Stimulated activated CD8-positive, alpha-beta memory T cell treated with anti-CD3 and anti-CD28 coated beads, Interleukin-4, amount 100 ng/mL, for 48 hours (primary cell): ENCODE measurements at places on chromosomes 5 and 9.

DNA sequence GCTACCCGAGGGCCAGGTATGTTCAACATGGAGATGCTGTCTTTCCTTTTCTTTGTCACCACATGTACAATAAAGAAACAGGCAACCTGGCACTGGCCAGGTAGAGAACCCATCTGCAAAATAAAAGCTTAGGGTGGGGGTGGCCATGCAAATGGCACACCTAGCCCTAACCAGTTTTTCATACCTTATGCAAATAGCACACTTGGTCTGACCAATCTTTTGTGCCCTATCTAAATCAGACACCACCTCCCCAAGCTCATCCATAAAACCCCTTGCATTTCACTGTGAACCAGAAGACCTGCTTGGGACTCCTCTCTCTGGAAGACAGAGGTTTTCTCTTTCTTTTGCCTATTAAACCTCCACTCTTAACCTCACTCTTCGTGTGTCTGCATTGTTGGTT lies 33.9 kb downstream of the JAKMIP2 start:
- no peak for DNase-seq

- DNase-seq, result no peak
Measured at GRCh38 chr5:158255609-158256008, 396.7 kb upstream of the CLINT1 start.

DNA sequence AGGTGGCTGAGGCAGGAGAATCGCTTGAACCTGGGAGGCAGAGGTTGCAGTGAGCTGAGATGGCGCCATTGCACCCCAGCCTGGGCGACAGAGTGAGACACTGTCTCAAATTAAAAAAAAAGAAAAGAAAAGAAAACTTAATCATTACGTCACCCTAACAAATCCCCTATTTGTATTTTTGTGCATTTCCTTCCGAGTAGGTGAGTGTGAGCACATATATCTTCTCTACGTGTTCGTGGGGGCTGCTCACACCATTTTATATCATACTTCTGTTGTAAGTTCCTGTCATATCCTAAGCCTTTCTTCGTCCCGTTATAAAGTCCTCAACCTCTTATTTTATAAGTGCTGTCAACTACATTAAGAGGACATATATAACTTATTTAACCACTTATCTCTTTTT lies 41.9 kb upstream of the GRHPR start:
- no peak for DNase-seq

GRCh38 chr9:137630126-137630525 lies 11.3 kb downstream of the EHMT1 start:
- DNase-seq, result no peak

- DNase-seq, result no peak
Measured at GRCh38 chr5:157860898-157861890, 2.2 kb upstream of the CLINT1 start.
